ENCODE measurements at places on chromosomes 12 and 14.

DNA sequence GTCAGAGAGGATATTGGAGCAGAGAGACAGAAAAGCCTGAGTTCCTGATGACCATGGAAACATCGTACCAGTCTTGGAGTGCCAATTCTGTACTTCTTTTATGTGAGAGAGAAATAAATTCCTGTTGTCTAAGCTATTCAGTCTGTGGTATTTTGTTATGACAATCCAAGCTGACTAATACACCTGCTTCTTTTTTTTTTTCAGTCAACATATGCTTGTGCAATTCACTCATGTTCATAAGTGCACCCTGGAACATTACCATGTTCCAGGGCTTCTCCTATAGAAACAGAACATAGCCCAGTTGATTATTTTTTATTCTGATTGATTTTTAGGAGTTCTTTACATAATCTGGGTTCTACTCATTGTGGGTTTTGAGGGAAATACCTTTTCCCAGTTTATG is 1.7 kb upstream of the CHPT1 start:
- no peak for DNase-seq

DNA sequence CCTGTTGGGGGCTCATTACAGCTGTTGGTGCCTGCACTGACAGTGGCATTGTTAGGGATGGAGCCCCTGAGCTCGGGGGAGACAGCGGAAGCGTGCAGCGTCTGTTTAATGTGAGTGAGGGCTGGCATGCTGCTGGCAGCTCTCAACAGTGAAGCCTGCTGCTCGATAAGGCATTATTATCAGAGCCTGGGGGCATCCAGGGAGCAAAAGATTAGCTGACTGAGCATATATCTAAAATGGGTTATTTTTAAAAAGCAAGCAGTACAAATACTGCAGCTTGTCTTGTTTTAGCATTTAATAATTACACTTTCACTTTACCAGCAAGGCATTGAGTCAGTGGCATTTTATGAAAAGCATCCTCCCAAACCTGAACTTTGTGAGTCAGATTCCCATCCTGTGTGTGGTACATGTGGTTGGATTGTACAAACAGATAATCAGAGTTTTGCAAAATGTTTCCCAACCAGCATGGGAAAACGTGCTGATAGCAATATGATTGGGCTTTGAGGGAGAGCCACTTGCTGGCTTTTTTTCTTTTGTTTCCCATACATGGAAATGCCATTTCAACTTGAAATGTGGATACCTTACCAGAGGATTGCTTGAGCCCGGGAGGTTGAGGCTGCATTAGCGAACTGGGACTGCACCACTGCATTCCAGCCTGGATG is 150.8 kb downstream of the PRKCH start:
- DNase-seq = peak; percentile 49

- no peak for DNase-seq
Measured at GRCh38 chr12:41980390-41980789, 164.3 kb downstream of the GXYLT1 start.

GRCh38 chr12:98595243-98595988 is 1.9 kb downstream of the SLC25A3 start:
- no peak for DNase-seq

DNA sequence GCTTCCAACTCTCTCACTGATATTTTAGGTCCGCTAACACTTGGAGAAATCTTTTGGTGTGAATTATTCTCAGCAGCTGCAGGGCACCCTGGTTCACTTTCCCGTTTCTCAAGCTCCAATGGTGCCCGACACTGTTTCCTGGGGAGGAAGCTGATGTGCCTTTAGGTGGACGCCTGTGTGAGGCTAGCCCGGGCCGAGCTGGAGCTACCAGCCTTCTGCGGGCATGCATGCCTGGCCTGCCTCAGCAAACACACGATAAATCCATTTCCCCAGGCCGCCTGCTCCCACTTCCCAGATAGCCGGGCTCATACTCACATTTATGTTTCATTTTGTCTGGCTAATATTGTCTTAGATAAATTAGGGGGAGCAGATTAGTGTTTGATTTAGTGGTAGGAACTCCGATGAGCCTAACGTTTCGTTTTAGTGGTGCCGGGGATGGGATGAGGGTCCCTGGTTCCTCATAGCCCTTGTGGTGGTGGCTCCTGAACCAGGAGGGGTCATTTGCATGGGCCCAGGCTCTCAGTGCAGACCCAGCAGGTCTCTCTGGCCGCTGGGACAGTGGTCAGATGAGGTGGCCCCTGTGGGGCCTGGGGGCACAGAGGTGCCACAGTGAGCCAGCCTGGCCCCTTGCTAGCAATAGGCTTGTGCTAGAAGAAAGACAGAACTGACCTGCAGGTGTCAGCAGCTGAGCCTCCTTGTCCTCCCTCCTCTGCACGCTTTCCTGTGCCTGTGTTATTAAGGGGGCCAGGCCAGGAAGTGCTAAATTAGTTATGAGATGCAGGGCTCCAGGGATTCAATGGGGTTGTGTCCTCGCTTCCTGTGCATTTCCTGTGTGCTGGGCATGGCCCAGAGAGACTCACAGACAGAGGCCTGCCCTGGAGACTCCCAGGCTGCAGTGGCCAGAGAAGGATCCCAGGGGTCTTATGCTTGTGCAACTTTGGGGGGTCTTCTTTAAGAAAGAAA is 88.3 kb downstream of the KIF26A start:
- DNase-seq = no peak

- no peak for DNase-seq
Measured at GRCh38 chr14:74949191-74949601, 6.2 kb downstream of the PGF start.

- no peak for DNase-seq
Measured at GRCh38 chr14:93319958-93320357, 12.9 kb downstream of the BTBD7 start.

- no peak for DNase-seq
Measured at GRCh38 chr14:59424341-59425071, 40.7 kb downstream of the GPR135 start.

GRCh38 chr14:104267895-104268294 is 129.5 kb downstream of the KIF26A start:
- no peak for DNase-seq

DNA sequence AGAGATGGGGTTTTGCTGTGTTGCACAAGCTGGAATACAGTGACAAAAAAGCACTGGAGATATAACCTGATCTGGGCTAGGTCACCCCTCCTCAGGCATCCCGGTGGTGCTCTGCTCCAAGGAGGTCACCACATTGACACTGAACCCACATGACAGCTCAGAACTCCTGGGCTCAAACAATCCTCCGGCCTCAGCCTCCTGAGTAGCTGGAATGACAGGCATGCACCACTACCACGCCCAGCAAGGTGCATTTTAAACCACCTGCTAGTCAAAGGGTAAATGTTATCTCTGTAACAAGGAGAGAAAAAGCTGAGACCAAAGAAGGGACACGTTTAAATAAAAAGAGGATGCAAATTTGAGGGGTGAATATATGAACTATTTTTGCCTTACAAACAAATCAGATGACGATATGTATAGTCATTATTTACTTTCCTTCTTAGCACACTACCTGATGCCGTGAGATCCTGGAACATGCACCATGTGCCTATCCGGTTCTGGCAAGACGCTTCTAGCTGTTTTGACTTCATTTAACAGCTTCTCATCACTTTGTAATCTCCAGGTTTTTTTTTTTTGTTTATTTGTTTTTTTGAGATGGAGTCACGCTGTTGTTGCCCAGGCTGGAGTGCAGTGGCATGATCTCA is 135.1 kb downstream of the PPM1H start:
- DNase-seq = no peak

- no peak for DNase-seq
Measured at GRCh38 chr12:67442896-67443295, 173.7 kb downstream of the CAND1 start.

GRCh38 chr12:14650789-14651188 is 45.6 kb downstream of the GUCY2C start:
- no peak for DNase-seq

- no peak for DNase-seq
Measured at GRCh38 chr14:68538639-68539038, 254.2 kb downstream of the ZFP36L1 start.

GRCh38 chr14:20606190-20606901 is 15.2 kb upstream of the RNASE12 start:
- DNase-seq = no peak

GRCh38 chr12:127381043-127381668 is 885.8 kb upstream of the TMEM132C start:
- no peak for DNase-seq

GRCh38 chr14:81884382-81884781 is 350.7 kb upstream of the SEL1L start:
- no peak for DNase-seq

DNA sequence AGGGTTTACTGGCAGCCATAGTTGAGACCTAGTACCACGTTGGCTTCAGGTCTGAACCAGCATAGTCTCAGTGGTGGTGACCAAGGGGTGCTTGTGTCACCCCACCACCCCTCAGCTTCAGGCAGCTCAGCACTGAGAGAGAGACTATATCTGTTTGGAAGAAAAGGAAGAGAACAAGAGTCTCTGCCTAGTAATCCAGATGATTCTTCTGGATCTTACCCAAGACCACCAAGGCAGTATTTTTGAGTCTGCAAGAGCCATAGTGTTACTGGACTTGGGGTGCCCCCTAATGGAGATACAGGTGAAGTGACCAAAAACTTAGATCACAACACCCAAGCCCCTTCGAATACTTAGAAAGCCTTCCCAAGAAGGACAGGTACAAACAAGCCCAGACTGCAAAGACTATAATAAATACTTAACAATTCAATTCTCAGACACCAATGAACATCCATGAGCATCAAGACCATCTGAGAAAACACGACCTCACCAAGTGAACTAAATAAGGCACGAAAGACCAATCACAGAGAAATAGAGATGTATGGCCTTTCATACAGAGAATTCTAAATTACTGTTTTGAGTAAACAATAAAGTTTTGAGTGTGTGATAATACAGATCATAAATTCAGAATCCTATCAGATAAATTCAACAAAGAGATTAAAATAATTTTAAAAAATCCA is 107.0 kb downstream of the HELB start:
- DNase-seq = peak; percentile 50

DNA sequence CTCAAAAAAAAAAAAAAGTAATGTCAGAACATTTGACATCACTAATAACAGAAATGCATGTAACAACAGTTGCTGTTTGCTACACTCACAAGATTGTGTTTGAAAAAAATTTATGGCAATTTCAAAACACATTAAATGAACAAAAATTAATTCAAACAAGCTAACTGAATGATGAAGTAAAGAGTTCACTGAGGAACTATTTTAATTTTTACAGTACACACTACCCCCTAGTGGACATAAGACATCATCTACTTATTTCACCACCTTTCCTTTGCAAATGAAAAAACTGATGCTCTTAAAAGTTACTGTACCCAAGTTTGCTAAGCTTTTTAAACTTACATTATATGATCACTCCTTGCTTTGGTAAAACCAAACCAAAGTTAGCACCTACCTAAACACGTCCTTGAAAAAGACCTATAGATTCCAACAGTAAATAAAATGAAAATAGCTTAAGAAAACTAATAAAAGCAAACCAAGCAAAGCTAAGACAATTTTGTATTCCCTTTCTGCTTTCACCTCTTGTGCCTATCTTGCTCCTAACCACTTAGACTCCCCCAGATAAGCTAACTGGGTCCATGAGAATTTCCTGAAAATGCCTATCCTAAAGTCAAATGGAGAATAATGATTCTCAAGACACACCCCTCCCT is 22.2 kb downstream of the UBE2N start:
- DNase-seq = no peak

GRCh38 chr14:52051871-52052270 is 17.0 kb downstream of the NID2 start:
- DNase-seq = no peak

DNA sequence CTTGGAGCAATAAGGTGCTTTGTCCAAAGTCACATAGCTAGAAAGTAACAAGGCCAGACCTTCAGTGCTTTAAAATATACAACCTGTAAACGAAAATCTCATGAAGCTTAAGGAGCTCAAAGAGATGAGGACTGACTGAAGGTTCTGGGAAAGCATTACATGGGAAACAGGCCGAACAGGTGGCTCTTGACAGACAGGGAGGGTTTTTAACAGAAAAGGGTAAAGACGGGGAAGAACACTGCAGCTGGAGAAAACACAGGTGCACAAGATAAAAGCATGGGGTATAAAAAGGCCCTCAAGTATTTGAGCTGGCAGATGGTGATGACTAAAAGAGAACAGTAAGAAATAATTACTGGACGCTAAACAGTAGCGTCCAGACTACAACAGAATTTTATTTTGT is 257.2 kb downstream of the NELL2 start:
- no peak for DNase-seq

DNA sequence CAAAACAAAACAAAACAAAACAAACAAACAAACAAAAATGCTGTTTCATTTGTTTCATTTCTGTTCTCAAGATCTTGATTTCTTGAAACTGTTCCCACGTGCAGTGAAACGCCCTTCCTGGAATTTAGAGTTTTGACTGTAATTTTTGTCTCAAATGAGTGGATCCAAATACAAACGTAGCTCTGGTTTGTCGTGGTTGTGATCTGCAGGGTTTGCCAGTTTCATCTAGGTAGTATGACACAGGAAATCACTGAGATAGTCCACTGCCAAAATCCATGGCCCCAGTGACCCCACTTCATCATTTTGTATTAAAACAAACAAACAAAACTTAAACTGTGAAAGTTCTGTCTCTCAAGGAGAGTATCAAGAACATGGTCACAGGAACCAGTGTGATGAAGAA is 838.6 kb downstream of the BCL11B start:
- DNase-seq = no peak

DNA sequence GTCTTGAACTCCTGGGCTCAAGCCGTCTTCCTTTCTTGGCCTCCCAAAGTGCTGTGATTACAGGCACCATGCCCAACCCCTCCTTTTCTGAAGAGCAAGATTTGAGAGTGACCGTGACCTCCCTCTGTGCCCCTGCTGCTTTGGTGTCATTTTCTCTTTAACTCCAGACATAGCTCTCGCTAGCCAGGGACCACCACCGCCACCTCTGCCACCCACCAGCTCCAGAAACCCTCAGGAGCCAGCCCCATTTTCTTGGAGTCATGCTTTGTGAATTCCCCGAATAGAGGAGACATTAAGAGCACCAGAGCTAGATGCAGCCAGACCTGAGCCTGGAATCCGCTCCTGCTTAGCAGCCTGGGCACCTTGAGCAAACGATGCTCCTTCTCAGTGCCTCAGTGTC is 18.2 kb downstream of the SDSL start:
- no peak for DNase-seq

- DNase-seq = no peak
Measured at GRCh38 chr12:104565606-104566243, 109.0 kb downstream of the CHST11 start.

DNA sequence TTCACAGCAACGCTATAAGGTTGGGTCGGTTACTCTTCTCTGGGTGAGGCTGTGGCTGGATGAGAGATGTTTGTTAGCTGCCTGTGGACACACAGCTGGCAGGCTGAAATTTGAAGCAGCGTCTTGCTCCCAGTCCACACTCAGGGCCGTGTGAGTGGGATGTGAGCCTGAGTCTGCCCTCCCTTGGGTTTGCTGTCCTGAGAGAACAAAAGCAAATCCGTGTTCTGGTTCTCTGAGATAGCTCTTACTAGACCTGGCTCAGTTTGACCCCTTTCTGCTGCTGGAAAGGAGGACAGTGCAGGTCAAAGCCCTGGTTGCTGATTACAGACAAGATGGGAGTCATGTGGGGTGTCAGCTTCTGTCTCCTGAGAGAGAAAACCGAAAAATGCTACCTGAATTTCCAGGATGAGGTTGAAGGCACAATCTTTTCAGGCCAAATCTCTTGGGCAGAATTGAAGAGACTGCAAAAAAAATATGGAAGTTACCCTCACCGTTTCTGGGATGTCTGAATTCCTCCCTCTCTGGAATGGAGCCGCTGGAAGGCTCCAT is 270.8 kb downstream of the ZFP36L1 start:
- no peak for DNase-seq

GRCh38 chr14:23646648-23647549 is 10.7 kb downstream of the DHRS2 start:
- no peak for DNase-seq

All from activated CD4-positive, alpha-beta T cell treated with anti-CD3 and anti-CD28 coated beads for 4 hours (primary cell).